NCI-H69 (cell line): ENCODE measurements at places on chromosomes 1 and 21.

GRCh38 chr1:109294481-109294880 lies 11.5 kb upstream of the PSRC1 start:
- no peak for DNase-seq

DNA sequence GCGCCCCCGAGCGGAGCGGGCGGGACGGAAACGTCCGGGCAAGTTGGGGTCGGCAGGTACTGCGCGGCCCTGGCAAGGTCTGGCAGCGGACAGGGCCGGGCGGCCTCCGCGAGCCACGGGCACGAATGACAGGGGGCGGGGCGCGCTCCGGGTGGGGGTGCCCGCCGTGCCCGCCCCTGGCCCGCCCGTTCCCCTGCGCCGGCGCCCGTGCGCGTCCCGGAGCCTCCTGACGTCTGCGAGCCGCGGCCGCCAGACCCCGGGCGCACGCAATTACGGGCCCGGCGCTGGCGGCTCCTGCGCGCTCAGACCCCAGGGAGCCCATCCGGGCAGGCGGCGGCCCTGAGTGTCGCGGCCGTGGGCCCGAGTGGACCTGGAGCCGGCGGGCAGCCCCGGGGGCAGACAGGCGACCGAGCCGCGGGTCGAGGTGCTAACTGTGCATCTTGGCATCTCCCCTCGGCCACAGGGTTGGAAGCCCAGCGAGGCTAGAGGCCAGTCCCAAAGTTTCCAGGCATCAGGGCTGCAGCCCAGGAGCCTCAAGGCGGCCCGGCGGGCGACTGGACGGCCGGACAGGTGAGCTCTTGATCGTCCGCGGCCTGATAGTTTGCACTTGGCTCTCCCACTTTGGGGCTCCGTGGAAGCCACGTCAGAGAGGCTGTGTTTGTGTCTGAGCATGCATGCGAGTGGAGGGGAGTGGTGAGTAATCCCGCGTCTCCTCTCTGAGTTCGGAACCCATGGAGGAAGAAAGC lies 918 bp downstream of the MIB2 start:
- peak; percentile 27 for DNase-seq

DNA sequence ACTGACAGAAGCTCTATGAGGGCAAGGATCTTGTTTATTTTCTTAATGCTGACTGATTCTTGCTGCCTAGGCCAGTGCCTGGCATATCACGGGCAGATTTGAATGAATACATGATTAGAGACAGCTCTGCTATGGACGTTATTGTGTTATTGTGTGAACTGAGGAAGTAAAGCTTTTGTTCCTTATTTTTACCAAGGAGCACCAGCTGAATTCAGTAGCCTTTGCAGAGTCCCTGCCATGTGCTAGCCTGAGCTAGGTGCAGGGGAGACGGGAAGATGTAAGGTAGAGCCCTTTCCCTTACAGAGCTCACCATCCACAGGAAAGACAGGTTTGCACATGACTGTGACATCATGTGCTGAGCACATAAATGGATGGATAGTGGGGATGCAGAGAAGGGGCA lies 36.0 kb upstream of the SCMH1 start:
- no peak for DNase-seq

DNA sequence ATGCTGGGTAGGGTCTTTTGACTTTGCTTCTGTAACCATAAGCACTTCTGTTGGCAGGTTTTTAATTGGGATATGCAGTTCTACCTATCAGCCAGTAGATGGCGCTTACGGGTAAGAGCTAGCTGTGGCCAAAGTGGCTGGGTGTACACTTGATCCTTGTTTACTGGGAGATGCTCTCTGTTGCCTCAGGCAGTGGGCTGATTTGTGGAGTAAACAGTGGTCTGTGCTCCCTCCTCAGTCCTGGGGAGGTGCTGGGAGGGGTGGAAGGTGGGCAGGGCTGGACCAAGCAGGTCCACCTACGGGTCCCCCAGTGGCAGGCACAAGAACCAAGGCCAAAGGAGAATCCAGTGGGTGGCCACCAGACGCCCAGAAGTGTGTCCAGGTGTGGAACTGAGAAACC lies 43.4 kb downstream of the RALGPS2 start:
- peak; percentile 54 for DNase-seq

GRCh38 chr1:101316799-101317198 lies 80.0 kb downstream of the S1PR1 start:
- DNase-seq: no peak

DNA sequence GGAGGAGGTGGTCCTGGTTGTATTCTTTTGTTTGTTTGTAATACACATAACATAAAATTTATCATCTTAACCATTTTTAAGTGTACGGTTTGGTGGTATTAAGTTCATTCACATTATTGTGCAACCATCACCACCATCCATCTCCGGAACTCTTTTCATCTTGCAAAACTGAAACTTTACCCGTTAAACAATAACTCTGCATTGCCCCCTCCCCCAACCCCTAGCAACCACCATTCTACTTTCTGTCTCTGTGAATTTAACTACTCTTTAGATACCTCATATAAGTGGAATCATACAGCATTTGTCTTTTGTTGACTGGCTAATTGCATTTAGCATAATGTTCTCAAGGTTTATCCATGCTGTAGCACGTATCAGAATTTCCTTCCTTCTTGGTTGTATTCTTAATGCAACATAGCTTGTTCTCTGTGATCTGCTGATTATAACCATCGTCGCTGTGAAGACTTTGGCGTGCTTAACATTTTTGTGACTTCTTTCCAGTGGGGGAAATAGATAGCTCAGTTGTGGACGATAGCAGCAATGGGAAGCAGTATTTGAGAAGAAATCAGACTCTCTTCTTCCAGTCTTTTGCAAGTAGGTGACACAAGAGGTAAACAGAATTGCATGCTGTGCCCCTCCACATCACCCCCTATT lies 117.5 kb upstream of the HOOK1 start:
- DNase-seq: no peak

- peak; percentile 84 for DNase-seq
Observed at GRCh38 chr1:183024317-183025009, 1.2 kb downstream of the LAMC1 start.

DNA sequence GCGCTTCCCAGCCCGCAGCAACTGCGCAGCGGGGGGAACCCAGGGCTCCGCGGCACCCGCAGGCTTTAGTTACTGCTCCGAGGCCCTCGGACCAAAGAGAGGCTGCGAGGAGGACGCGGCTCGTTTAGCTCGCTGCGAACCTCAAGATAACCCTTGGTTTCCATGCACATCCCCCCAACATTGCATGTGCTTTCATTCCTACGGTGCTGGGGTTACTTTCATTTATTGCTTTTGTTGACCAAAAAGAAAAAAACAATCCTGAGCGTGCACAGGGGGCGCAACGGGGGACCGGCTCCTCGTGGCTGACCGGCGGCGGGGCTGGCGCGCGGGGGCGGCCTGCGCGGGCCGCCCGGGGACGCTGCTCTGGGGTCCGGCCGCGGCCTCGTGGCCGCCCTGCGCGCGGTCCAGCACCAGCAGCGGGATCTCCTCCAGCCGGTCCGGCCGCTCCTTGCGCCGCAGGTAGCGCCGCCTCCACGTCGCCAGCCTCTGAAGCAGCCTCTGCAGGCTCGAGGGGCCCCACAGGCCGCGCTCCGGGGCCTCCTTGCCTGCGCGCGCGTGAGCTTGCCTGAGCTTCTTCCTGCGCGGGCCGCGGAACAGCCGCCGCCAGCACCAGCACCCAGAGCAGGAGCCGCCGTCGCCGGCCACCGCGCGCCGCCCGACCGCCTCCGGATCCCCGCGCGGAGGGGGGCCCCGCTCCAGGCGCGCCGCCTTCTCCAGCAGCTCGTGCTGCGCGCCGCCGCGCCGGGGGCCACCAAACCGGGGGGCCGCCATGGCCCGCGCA lies 77.4 kb downstream of the DESI2 start:
- peak; percentile 78 for DNase-seq

GRCh38 chr21:44347911-44348451 lies 5.4 kb upstream of the TRPM2 start:
- DNase-seq: no peak

GRCh38 chr1:53689223-53689622 lies 49.7 kb downstream of the GLIS1 start:
- DNase-seq: no peak

GRCh38 chr1:66048011-66048410 lies 255.3 kb downstream of the PDE4B start:
- no peak for DNase-seq

- no peak for DNase-seq
Observed at GRCh38 chr1:9080705-9081291, 11.4 kb upstream of the SLC2A5 start.

GRCh38 chr1:204842892-204843291 lies 27.8 kb upstream of the NFASC start:
- DNase-seq: peak; percentile 77

GRCh38 chr1:226864311-226864710 lies 6.1 kb upstream of the PSEN2 start:
- peak; percentile 66 for DNase-seq

GRCh38 chr1:16155537-16156410 lies at the start of gene EPHA2:
TSS of gene EPHA2 (minus strand) at chr1:16156069. CDS start at chr1:16155932, 137 bp downstream.
- DNase-seq: peak; percentile 78

DNA sequence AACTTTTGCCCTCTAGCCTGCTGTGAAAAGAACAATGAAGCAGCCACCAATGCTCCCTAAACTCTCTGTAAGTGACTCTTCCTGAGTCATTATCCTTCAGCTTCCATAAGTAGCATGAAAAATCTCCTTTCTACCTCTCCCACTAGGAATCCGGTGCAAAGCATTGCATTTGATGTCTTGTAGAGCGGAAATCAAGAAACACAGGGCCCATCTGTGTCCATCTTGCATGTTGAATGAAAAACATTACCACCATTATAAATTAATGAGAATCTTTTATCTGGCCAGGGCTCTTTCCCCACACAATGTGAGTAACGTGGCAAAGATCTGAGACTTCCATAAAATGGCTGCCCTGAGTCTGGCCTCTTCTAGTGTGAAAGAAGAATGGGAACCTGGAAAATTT lies 324.4 kb downstream of the ADGRL2 start:
- no peak for DNase-seq

DNA sequence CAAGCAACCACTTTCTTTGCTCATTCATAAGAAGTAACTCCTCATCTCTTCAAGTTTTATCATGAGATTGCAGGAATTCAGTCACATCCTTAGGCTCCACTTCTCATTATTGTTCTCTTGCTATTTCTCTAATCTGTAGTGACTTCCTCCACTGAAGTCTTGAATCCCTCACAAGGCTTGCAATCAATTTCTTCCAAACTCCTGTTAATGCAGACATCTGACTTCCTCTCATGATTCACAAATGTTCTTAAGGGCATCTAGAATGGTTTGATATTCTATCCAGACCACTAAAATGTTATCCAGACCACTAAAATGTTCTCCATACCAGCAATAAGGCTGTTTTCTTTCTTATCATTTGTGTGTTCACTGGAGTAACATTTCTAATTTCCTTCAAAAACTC lies 528.1 kb downstream of the DPYD start:
- no peak for DNase-seq

DNA sequence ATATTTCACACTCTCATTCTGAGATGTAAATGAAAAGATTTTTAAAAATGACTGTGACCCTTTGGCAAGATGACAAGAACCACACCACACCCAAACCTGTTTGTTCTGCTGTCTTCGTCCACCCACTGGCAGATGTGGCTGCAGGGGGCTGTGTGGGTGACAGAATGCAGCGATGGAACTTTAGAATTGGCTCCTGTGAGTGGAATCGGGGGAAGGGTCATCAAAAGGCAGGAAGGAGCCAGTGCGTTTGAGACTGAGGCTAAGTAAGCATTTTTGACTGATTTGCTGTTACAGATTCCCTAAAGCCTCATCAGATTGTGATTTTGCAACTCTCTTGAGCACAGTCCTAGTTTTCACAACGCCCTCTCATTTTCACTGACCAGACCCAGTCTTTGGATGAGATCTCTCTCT lies 111.2 kb upstream of the ADGRL2 start:
- DNase-seq: no peak

DNA sequence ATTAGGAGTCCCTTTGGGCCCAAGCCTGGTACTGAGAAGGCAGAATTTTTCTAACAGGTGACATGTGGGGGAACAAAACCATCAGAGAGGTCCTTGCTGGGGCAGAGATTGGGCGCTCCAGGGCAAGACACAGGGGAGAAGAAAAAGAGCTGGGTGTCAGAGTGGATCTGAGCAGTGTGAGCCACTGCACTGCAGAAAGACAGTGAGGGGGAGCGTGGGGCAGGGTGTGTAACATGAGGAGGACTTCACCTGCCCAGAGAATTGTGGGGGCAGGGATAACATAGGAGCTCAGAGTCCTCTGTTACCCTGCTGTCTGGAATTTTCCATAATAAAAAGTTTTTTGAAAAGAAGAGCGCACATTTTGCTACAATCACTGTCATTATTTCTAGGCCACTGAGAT lies 25.5 kb upstream of the CSF3R start:
- DNase-seq: no peak

- no peak for DNase-seq
Observed at GRCh38 chr1:203607533-203607873, 19.1 kb upstream of the ATP2B4 start.

DNA sequence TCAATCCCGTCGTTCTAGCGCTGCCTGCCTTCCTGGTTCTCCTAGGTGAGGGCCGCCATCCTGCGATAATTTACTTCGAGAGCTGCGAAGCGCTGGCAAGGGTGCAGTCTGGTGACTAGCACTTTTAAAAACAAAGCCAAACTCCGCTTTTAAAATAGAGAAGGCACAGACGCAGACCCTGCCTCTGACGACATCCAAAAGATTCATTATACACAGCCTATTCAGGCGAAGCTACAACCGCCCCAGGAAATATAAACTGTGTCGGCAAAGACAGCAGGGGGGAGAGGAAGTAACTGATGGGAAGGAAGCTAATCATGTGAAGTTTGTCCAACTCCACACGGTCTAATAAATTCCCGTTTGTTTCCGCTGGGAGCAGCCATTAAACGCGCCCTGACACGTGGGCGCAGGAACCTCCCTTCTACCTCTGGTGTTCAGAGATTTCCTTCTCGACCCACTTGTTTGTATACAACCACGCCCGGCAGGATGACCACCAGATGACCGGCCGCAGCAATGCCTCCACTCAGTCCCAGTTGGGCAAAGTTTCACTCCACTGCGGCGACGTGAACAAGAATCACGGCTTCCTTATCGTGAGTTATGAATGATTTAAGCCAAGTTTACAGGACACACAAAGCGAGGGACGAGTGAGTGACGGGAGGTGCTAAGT lies 1.3 kb downstream of the GNG12 start:
- peak; percentile 87 for DNase-seq

DNA sequence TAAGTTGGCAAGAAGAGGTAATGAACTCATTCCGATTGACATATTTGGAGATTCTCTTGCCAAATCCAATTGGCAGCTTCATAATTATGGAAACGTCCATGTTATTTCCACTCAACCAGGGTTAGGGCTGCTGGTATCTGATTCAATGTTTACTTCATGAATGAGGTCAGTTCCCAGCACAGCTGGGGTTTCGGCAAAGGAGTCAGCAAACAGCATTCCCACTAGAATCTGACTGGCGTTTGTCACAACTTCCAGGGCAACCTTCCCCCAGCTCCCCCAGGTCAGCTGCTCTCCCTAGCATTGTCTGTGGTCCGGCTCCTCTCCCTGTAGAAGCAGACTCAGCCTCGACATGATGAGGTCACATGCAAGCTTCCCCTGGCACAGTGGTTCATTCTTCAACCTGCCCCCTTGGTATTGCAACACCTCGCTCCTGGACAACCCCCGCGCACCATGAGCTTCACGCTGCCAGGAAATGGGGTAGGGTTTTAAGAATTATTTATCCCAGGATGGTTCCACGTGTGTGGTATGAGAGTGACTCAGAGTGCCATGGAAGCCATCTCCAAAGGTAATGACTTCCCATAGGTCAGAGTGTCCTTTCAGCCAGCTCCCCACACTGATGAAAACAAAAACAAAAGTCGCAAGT lies 100.7 kb upstream of the SLC25A33 start:
- no peak for DNase-seq

- DNase-seq: no peak
Observed at GRCh38 chr1:212179394-212180076, 105.7 kb upstream of the PPP2R5A start.
